Muscle of arm (tissue), 14 donors: ENCODE measurements at places on chromosomes 5 and 9.
A peak's percentile ranks its signal among the peaks of the same experiment; 100 is the strongest.

DNA sequence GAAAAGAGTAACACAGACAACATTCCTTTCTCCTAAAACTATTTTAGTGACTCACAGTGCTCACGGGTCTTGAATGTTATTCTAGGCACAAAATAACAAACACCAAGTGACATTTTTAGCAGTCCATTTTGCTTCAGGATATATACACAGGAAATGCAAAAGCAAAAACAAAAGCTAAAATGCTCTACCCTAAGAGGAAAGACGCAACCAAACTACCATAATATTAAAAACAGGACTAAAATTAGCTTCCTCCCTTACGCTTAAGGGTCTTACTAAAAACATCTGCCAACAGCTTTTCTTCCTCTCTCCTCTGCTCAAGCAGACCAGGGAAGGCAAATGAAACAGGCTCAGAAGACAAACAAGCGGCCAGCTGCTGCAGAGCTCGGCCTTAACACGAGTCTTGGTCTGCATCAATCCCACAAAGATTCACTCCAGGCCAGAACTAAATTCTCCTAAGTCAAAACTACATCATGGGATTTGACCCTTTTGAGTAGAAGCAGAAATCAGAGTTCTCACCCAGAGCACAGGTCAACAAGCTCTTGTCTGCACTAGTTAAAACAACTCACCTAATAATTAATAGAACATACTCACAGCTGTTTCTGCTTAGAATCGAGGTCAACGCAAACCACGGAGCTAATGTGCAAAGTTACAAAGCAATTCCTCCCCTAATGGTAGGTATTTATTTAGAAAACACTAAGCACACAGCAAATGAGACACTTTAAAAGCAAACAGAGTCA lies 62.3 kb downstream of the RAPGEF1 start:
- peak; percentile 48 for DNase-seq

GRCh38 chr9:109918339-109919163 lies 138.6 kb downstream of the PALM2AKAP2 start:
- no peak for DNase-seq

GRCh38 chr5:82422001-82422740 lies 144.0 kb upstream of the RPS23 start:
- DNase-seq, result no peak

GRCh38 chr5:142293486-142293885 lies 31.3 kb downstream of the SPRY4 start:
- DNase-seq, result no peak

DNA sequence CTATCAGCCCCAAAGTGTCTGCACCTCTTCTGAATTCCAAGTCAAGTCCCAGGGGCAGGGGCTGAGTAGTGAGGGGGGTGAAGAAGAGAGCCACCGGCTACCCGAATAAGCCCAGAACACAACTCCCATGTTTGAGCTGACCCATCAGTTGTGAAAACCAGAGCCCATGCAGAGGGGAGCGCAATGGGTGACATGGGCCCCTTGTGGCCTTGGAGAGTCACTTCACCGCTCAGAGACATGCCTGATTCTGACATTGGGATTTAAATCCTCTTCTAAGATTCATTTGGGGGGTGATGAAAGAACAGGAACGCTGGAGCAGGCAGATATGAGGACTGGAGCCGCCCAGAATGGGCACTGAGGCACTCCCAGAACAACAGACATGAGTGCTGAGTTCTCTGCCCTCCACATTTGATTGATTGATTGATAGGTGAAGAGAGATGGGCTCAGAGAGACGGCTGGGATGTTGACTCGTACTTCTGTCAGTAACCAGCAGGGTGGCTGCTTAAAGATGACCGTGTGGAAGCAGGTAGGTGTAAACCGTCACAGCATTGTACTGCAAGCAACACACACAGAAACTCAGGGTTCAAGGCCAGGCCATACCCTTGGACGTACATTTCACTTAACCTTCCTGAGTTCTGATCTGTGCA lies 74.3 kb downstream of the GPR21 start:
- no peak for DNase-seq

DNA sequence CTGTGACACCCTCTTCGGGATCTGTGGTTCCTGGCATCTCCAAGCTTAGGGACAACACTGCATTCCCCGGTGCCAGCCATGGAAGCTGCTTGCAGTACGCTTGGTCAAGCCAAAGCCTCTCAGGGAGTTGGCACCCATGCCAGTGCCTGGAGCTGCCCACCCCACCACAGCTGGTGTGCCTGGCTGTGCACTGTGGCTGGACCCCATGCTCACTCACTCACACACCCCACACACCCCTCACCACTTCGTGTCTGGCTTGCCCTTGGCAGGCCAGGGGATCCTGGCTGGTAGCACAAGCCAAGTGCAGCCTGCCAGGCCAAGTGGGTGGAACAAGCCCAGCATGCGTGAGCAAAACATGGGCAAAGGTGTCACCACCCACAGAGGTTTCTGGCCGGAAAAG lies 324.5 kb upstream of the PTGER4 start:
- DNase-seq, result no peak

GRCh38 chr5:158429564-158429963 lies 570.6 kb upstream of the CLINT1 start:
- no peak for DNase-seq

DNA sequence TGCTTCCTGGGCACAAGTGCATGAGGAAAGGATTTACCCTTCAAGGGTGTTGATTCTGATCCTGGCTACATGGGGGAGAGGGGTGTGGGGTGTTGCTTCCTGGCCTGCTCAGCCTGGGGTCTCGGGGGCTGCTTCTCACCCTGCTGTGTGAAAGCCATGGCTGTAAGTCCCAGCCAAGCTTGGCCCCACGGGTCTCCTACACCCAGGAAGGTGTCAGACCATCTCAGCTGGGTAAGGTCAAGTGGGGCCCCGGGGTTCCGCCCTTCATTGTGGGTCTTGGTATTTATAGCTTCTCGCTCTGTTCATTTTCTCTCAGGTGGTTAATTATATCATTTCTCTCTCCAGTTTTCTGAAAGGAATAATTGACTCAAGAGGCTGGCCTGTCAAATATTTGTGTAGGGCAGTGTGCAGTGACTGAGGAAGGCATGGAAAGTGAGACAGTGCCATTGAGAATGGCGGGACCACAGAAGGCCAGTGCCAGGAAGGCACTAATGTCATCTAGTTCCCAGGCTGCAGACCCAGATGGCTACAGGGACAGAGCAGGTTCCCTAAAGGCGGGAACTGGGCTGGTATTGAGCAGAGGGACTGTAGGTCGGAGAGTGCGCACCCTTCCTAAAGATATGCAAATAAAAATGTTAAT lies 126.0 kb downstream of the FOXD1 start:
- no peak for DNase-seq

DNA sequence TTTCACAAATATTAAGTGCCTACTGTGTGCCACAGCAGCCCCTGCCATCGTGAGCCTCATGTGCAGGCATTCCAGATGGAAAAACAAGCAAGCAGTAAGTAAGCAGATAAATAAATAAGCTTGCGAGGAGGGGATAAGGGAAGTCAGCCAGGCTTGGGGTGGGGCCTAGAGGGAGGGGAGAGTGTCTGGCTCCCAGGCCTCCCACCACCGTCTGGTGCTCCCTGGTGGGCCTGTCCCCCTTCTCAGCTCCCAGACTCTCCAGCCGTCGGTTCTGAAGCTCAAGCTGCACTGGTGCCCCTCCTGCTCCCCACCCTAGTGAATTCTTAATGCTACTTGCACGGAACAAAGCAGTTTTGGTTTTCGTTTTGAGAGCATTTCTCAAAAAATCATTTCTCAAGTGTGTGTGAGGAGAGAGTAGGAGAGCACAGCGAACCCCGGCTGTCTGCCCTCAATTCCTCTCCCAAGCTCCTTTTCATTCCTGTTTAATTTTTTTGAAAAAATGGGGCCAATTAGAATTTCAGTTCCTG lies 6.6 kb upstream of the IER5L start:
- no peak for DNase-seq

GRCh38 chr5:50697739-50698138 lies 31.3 kb downstream of the PARP8 start:
- no peak for DNase-seq

GRCh38 chr5:102418531-102418930 lies 80.3 kb downstream of the SLCO6A1 start:
- DNase-seq, result no peak

- no peak for DNase-seq
Measured at GRCh38 chr5:110371725-110372041, 354.8 kb downstream of the TMEM232 start.

DNA sequence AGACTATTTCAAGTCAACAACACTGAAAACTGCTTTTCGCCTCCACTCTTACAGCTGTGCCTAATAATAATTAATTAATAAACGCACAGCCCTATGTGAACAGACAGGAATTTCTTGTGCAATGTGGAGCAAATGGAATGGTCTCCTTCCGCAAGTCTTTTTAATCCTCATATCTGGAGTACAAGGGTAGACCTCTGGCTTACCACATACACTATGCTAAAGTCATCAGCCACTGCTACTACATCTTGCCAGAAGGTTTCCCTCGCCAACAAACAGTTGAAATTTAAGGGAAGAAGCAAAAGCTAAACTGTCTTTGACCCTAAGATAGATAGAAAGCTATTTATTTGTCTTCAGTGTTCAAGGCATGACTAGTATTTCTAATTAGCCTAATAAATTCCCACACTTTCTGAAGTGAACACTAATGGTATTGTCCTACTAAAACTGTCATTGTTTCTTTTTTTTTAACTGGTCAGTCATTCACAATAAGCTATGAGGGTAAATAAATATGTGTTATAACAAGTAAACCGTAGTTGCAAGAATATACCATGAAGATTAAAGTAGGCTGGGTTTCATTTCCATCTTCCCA lies 63.9 kb downstream of the GOLPH3 start:
- no peak for DNase-seq

GRCh38 chr9:38705917-38706316 lies 14.0 kb downstream of the FAM240B start:
- DNase-seq, result no peak

DNA sequence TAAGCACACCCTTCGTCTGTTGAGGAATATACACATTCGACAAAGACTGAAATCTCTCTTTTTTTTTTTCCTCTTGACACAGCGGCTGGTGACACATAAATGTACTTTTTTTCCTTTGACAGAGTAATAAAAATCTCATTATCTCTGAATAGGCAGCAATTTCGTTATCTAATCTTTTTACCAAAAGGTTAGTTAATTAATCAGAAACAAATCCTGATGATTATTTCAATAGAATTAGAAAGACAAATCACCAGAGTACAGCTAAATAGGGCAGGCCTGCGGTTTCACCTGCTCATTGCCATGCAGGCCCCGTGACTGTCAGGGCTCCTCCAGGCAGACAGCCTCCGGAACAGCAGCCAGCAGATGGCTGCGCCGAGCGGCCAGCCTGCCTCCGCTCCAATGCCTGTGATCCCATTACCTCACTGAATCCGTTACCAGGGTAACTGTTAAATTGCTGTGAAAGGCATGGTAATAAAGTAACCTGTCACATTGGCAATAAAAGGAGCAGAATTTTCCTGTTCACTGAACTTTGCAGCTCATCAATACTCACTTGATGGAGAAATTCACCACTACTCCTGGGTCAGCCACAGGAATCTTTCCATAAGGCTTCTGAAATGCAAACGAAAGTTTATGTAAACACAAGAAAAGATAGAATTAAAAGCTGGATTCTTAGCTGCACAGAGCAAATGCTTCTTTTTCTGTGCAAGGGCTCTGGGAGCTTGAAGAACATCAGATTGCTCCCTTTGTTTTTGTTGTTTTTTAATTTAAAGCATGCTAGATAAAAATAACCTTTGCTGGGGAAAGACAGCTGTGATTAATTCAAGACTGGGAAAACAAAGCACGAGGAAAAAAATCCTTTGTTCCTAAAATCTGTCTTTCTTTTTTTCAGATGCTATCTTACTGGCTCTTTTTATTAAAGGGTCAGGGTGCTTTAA lies 666.4 kb upstream of the ZNF608 start:
- DNase-seq, result peak; percentile 81

GRCh38 chr9:36922548-36922947 lies 111.5 kb downstream of the PAX5 start:
- no peak for DNase-seq

GRCh38 chr5:134133995-134134541 lies 19.6 kb downstream of the TCF7 start:
- no peak for DNase-seq

DNA sequence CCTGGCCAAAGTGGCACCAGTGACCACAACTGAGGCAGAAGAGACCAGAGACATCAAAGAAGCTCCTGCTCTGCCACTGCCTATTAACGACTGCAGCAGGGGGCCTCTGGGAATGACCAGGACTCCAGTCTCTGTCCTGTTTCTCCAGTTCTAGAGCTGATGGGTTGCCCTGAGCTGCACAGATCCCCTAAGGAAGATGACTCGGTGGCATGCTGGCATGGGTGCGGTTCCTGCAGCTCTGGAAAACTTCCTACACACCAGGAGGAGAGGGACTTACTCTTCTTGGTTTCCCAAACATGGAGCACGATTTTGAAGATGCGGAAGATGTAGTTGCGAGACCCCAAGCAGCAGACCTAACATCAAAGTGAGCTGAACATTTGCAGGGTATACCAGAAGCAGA lies 2.7 kb downstream of the SLIT3 start:
- DNase-seq, result no peak

DNA sequence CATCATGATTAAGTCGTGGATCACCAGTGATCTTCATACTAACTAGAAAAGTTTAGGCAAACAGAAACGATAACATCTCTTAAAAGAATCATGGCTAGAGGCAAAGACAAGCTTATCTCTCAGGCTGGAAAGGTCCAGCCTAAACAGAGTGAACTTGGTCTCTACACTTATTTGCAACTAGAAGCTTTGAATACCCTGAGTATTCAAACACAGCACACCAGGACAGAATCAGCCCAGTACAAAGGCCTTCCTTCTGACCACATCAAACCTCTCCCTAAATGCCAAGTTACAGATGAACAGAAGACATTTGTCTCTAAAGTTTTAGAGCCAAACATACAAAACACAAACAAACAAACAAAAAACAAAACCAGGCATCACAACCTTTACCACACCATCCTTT lies 57.2 kb downstream of the ELAVL2 start:
- DNase-seq, result no peak

DNA sequence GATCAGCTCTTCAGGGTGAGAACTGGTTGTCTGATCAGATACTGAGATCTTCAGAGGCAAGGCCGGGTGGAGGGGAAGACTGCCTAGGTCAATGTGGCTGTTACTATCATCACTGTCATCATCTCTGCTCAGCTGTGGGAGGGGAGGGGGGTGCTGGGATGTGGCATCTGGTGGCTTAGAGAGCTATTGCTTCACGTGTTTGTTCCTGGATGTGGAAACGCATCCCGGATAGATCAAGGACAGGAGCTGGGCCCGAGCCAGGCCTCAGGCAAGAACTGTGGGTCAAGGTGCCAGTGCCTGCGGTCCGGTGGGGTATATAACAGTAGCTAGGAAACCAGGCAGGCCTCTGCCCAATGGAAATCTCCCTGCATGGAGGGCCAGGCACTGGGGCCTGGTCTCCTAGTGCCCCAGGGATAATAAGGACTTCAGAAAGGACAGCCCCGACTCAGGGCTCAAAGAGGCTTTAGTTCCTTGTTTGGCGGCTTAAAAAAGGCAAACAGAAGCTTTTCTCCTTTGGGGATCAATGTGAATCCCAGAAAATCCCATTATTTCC lies 30.3 kb upstream of the TIFAB start:
- DNase-seq, result no peak

DNA sequence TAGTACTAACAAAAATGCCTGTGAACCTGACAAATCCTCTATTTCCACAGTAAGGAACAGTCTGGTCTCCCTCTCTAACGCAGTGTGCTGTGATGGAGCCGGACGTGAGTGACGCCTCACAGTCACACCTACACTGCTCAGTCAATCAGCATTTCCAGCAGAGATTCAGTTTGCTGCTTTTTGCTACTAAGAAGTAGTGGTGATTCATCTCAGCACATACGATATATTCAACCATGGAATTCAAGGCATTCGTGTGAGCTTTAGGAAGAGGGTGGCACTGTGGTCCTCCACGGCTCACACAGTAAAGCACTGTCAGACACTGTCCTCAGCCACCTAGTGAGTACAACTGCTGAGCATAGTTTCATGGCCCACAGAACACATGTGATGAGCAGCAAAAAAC lies 70.9 kb downstream of the SETX start:
- DNase-seq, result no peak
